ENCODE measurements at places on chromosomes 1 and 21. TPM values are rescaled to one million over a fixed set of nuclear protein-coding genes. Genes with fewer than 3 reads are reported as not detected.

- H3K27ac ChIP-seq = no peak overlapping the region
- H3K4me1 ChIP-seq = no peaks in the 10 kb centered on the region
- no peaks in the 10 kb centered on the region for H3K36me3 ChIP-seq
- DNase-seq = no peak
Observed at GRCh38 chr21:36697060-36697850, 1.7 kb upstream of the SIM2 start.

DNA sequence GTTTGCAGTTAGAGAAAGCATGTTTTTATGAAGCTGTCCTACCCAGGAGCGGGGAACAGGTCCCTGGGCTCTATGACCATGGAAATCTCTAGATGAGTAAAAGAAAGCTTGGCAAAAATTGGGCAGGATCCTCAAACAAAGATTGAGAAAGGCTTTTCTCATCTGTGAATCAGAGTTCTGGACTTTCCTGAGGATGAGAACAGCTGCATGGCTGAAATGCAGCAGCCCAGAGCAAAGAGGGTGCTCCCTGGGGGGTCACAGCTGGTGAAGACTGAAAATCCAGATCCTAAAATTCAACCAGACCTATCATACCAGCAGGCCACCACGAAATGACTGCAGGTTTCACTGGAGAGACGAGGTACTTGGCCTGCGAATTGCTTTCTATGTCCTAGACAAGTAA, 65.7 kb upstream of the APP start:
- H3K4me1 ChIP-seq = no peaks in the 10 kb centered on the region
- no peak overlapping the region for H3K4me3 ChIP-seq
- no peak for DNase-seq

GRCh38 chr1:221718381-221719277, 23.3 kb downstream of the DUSP10 start:
- H3K4me3 ChIP-seq = no peak overlapping the region
- no peak for DNase-seq
- peak overlapping the region; percentile 54 for H3K27ac ChIP-seq
- peaks cover 89% of the 10 kb centered on the region for H3K4me1 ChIP-seq
- peaks cover 11% of the 10 kb centered on the region for H3K36me3 ChIP-seq
- H3K27me3 ChIP-seq = no peaks in the 10 kb centered on the region

DNA sequence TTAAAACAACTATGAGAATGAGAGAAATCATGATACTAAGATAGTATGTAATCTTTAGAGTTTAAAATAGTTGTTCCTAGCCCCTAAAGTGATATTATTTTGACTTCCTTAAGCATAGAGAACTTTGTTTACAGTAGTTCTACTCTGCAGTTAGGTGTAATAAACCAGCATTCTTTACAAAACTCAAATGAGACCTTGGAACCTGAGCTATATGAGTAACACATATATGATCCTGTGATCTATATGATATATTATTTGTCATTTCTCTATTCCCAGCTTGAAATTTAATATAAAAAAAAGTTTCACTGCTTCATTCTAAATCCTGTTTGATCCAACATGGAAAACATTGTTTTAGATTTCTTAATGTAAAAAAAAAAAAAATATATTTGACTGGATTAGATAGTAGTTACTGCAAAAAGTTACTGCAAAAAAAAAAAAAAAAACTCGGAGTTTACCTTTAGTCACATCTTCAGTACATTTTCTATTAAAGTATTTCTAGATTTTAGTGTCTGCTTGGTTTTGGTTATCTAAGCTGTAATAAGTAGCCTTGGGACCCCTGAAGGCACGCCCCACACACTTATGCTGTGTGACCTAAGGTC, 463.8 kb downstream of the USP25 start:
- H3K27ac ChIP-seq = no peak overlapping the region
- H3K4me3 ChIP-seq = no peak overlapping the region
- DNase-seq = no peak
- peaks cover 48% of the 10 kb centered on the region for H3K4me1 ChIP-seq
- no peaks in the 10 kb centered on the region for H3K36me3 ChIP-seq

DNA sequence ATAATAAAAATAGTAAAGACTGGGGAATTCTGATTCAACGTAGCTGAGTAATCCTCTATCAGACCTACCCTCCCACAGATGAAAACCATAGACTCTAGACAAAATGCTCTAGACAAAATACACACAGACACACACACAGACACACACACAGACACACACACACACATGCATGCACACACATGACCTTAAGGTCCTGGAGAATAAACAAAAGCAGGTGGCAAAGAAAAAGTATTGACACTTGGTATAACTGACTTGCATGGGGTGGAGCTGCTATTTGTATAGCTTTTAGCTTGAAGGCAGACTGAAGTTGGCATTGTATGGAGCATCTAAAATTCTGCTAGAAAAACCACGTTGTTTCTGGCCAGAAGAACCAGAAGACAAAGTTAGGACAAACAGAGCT, 29.3 kb downstream of the C1orf141 start:
- no peaks in the 10 kb centered on the region for H3K36me3 ChIP-seq
- no peaks in the 10 kb centered on the region for H3K4me1 ChIP-seq
- DNase-seq = no peak
- no peak overlapping the region for H3K27ac ChIP-seq
- H3K4me3 ChIP-seq = no peak overlapping the region

DNA sequence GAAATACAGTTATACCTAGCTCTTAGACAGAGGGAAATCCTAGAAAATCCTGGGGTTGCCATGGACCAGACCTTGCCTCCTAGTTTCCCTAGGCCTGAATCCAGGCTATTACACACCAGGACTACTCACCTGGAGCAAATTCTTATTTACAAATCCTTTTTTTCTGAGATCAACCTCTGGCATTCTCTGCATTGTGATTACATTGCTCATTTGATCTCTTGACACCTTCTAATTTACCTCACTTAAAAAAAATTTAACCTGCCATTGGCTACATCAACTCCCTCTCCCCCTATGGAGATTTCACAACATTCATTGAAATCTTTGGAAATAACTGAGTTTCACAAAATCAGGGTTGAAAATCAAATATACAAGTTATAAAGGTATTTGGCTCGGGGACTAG, 2.9 kb upstream of the C1orf105 start:
- H3K27me3 ChIP-seq = no peaks in the 10 kb centered on the region
- no peaks in the 10 kb centered on the region for H3K4me1 ChIP-seq
- H3K36me3 ChIP-seq = no peaks in the 10 kb centered on the region
- DNase-seq = no peak
- no peak overlapping the region for H3K27ac ChIP-seq

GRCh38 chr21:44618504-44618903, 6.6 kb downstream of the KRTAP10-8 start:
- no peaks in the 10 kb centered on the region for H3K27me3 ChIP-seq
- H3K4me1 ChIP-seq = no peaks in the 10 kb centered on the region
- H3K36me3 ChIP-seq = no peaks in the 10 kb centered on the region

DNA sequence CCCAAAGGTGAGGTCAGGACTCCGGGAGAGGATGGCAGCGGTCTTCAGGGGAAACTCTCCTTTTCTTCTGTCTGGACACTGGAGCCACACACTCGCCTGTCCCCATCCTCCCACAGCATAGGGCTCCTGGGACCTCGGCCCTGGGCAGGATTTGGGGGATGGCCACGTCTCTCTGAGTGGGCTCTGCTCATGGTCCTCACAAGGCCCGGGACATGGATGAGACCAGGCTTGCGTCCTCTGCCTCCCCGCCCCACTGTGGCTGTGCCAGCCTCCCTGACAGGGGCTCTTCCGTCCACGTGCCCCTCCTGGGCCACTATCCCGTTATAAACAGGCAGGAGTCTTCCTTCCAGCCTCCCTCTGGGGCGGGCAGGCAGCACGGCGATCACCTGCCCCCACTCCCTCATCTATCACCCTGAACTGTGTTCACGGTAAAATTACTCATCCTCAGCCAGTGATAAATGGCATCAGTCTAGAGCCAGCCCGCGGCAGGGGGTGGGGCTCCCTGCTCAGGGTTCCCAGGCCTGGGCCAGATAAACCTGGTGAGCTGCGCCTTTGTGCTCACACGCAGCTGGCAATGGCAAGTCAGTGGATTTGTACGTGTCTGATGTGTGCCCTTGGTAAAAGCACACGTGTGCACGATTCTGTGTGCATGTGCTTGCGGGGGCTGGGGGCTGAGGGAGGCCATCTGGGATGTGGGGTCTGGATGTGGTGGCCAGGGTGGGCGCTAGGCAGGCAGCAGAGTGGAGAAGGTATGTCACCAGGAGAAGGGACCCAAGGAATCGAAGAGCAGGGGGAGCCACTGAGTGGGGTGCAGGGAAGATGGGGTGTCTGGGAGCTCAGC, 12.6 kb upstream of the SAMD11 start:
- H3K4me3 ChIP-seq = no peak overlapping the region
- H3K27ac ChIP-seq = no peak overlapping the region
- H3K36me3 ChIP-seq = no peaks in the 10 kb centered on the region
- DNase-seq = no peak
- peaks cover 13% of the 10 kb centered on the region for H3K4me1 ChIP-seq

DNA sequence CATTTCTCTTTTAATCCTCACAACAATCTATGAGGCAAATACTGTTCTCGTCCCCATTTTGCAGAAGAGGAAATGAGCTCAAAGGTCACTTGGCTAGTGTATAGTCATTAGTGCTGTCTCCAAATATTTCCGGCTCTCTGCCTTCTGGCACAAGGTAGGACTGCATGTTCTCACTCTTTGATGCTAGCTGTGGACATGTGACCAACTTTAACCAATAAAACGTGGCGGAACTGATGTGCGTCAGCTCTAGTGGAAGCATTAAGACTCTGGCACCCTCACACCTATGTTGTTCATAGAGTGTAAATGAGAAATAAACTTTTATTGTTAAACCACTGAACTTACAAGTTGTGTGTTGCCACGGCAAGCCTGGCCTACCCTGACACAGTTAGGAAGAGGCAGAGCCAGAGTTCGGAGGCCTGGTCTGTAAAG, 5.0 kb upstream of the KIF21B start:
- no peak overlapping the region for H3K4me3 ChIP-seq
- H3K27ac ChIP-seq = no peak overlapping the region
- no peaks in the 10 kb centered on the region for H3K27me3 ChIP-seq
- peak; percentile 80 for DNase-seq

Gene COL9A2
- 2.0 TPM for polyA plus RNA-seq

Gene GIPC2
- not detected for polyA plus RNA-seq

All from CD14-positive monocyte (primary cell).